ENCODE measurements at places on chromosomes 4 and X. TPM values are rescaled to one million over a fixed set of nuclear protein-coding genes. Genes with fewer than 3 reads are reported as not detected.

DNA sequence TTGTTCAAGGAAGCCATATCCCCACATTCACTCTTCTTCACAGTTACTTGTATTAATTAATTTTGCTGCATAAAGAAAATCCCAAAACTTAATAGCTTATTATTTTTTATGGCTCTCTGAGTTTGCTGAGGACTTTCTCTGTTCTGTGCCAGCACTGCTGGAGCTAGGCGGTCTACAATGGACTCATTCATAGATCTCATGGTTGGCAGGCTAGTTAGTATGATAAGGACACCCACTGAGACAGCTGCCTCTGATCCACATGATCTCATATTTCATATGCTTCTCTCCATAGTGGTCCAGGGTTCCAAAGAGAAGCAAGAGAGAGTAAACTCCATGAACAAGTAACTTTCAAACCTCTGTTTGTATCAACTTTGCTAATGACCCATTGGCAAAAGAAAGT lies 170.2 kb downstream of the ADGRA3 start:
- DNase-seq, result no peak

GRCh38 chr4:93199492-93199891 lies 629.1 kb upstream of the ATOH1 start:
- DNase-seq, result no peak

DNA sequence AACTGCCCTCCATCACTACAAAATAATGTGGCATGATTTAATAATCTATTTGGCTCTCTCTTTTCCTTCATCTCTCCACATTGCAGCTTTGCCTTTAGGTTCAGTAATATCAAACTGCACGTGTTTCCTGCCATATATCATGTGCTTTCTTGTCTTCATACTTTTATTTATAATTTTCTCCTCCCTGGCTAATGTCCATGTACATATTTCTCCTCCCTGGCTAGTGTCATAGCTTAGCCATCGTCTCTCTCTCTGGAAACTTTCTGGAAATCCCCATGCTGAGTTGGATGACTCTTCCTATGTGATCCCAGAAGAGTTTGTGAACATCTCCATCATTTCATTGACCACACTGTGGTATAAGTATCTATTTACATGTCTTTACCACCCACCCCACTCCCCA lies 21.3 kb upstream of the PDGFC start:
- no peak for DNase-seq

DNA sequence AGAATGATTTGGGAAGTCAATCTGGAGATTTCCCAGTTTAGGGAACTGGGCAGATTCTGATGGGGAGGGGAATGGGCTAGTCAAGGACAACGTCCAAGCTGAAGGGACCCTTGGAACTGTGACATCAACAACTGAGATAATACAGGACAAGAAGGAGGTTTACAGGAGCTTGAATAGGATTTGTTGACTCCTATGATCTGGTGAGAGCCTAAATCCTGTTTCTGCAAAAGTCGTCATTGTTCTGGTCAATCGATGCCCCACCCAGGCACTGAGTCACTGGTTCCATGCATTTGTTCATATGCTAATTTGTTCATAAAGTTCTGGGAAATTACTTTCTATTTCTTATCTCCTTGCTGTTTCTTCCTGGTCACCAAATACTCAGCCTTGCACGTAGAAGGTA lies 15.3 kb upstream of the PDGFRA start:
- no peak for DNase-seq

- no peak for DNase-seq
Measured at GRCh38 chr4:76309939-76310550, 3.5 kb downstream of the STBD1 start.

DNA sequence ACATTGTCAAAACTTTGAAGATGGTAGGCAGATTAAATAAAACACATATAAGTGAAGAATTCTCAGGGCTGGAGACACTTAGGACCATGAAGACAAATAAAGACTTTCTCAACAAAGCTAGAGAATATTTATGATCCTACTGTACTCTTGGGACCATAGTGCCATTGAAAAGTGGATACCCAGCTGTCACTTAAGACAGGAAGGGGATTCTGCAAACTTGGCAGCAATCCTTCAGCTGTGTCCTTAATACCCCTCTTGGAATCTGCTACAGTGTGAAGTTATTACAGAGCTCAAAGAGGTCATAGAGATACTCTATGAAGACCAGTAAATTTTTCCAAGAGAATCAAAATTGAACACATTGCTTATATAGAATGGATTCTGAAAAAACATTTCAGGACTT lies 24.3 kb downstream of the PDE5A start:
- no peak for DNase-seq

GRCh38 chr4:168319486-168320019 lies 1.0 kb upstream of the DDX60 start:
- DNase-seq, result no peak

- no peak for DNase-seq
Measured at GRCh38 chrX:154892296-154892695, 6.1 kb downstream of the F8A1 start.

DNA sequence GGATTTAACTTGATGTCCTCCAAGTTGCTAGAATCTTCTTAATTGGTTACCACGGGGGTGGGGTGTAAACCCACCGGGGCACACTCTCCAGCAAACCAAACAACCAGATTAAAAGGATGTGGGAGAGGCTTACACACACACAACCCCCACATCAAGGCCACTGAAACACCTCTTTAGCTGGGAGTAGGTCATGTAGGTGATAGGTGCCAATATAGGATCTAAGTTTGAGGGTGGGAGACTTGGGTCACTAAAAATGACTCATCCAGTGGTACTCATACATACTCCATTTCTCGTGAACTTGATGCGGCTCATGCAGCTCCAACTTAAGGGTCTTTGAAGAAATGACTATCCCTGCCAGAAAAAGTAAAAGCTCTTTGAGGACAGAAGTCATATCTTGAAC lies 20.5 kb upstream of the CD40LG start:
- DNase-seq, result no peak

GRCh38 chr4:150286656-150287055 lies 208.4 kb downstream of the DCLK2 start:
- DNase-seq, result no peak

DNA sequence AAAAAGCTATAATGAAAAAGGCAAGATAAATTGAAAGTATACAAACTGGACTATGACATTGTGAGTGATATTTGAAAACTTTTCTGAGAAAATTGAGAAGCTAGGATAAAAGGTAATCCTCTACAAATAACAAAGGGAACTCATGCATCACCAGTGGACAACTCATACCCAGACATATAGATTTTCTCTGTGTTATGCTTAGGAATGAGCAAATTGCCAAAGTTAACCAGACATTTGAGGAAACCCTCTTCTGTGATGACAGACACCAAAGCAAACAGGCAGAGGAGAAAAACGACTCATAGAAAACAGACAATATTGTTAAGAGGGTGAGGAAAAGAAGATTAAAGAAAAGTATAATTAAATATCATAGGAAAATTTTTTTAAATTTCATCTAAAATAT lies 186.5 kb downstream of the MAB21L2 start:
- DNase-seq, result no peak

DNA sequence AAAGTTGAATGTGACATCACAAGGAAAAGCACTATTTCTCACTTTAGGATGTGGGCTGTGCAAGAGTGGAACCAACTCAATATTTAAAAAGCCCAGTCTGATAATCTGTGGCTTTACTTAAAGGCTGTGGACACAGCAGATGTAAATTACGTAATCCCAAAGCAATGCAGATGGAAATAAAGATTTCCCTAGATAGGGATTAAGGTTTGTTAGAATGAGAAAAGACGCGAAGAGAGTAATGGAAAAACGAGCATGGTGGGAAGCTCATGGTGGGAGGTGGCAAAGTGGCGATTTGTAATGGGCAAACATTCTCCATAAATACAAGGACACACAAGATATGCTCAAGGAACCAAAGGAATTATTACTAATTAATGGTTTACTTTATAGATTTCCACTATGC lies 985.5 kb downstream of the FSTL5 start:
- no peak for DNase-seq

ARHGAP24 gene
- total RNA-seq, result 22.0 TPM

NOX1 gene
- not detected for total RNA-seq

LPAR4 gene
- 3.6 TPM for total RNA-seq

Measured in chondrocyte (in vitro differentiated cells).